Melanocyte of skin (primary cell): ENCODE measurements at places on chromosomes 2 and 18. TPM values are rescaled to one million over a fixed set of nuclear protein-coding genes. Genes with fewer than 3 reads are reported as not detected.

The PLB1 gene
- total RNA-seq: 0.31 and 0.33 TPM in 2 replicates

The ASPRV1 gene
- total RNA-seq: under 0.01 and 0.15 TPM in 2 replicates

The C2orf92 gene
- 1.9 and 2.7 TPM in 2 replicates for total RNA-seq

The TFCP2L1 gene
- not detected in 2 replicates for total RNA-seq

The CMPK2 gene
- 34.2 and 196 TPM in 2 replicates for total RNA-seq

The PCARE gene
- total RNA-seq: under 0.01 TPM in 2 replicates

The PTPRN gene
- total RNA-seq: under 0.01 and 1.0 TPM in 2 replicates

The RIT2 gene
- not detected in 2 replicates for total RNA-seq

The POTEI gene
- not detected in 2 replicates for total RNA-seq

The TSPYL6 gene
- not detected in 2 replicates for total RNA-seq

The LYPD6 gene
- total RNA-seq: 0.69 and 1.1 TPM in 2 replicates

The ONECUT2 gene
- total RNA-seq: under 0.01 TPM in 1 of 2 replicates, not detected in the other

The HOXD13 gene
- not detected in 2 replicates for total RNA-seq

The LPIN1 gene
- total RNA-seq: 86.9 and 91.2 TPM in 2 replicates

The DYNAP gene
- not detected in 2 replicates for total RNA-seq

The CNGA3 gene
- total RNA-seq: not detected in 2 replicates

The LOXHD1 gene
- not detected in 2 replicates for total RNA-seq

The ACTR2 gene
- total RNA-seq: 84.6 and 108 TPM in 2 replicates

The TUBA4B gene
- not detected in 2 replicates for total RNA-seq

The FOXD4L1 gene
- 0.34 TPM in 1 of 2 replicates, not detected in the other for total RNA-seq

The PLCL1 gene
- total RNA-seq: 0.34 and 7.6 TPM in 2 replicates

The ZNF519 gene
- total RNA-seq: 6.7 and 8.6 TPM in 2 replicates

The ZC3H6 gene
- total RNA-seq: 3.8 and 8.0 TPM in 2 replicates
